ENCODE measurements at places on chromosomes 11 and 22. TPM values are rescaled to one million over a fixed set of nuclear protein-coding genes. Genes with fewer than 3 reads are reported as not detected.

The ZP1 gene
- 0.36 TPM for polyA plus RNA-seq

GRCh38 chr11:120894202-120894985 is 129.5 kb upstream of the TBCEL start:
- no peak for DNase-seq

GRCh38 chr11:115238086-115238485 is 266.1 kb downstream of the CADM1 start:
- DNase-seq = no peak

GRCh38 chr11:100928426-100928825 is 201.2 kb downstream of the PGR start:
- DNase-seq = no peak

DNA sequence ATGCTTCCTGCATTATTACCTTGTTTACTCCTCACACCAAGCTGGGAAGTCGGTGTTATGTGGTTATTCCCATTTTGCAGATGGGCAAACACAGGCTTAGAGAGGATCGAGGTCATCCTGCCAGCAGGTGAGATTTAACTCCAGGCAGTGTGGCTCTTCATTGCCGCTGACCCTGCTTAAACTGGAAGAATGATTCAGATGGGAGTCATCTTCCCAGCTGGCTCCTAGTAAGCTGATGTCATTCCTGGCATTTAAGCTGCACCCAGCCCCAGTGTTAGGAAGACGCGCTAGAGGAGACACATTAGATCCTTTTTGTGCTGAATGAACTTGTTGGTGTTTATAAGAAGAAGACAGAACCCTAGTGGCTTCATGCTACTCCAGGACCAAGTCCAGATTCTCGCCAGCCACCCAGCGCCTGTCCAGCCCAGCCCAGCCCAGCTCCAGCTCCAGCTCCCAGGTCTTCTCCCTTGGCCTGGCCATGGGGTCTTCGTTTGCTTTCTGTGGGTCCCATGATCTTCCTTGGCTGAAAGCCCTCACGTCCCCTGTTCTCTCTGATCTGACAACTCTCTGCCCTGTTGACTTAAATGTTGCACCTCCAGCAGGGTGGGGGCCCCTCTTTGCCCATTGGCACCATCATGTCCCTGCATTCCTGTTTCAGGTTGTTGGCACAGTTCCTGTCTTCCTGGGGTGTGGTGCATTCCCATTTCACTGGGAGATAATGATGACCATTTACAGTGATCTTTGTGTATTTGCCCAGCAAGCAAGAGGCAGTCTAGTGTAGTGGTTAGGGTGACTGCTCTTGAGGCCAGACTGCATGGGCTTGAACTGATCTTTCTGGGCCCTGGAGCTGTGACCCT is 13.6 kb downstream of the PARVB start:
- peak; percentile 68 for DNase-seq

GRCh38 chr11:120013325-120014250 is 124.3 kb downstream of the TRIM29 start:
- peak; percentile 54 for DNase-seq

The IZUMO1R gene
- polyA plus RNA-seq = not detected

The GGTLC3 gene
- polyA plus RNA-seq = not detected

The TPH1 gene
- polyA plus RNA-seq = 0.79 TPM

DNA sequence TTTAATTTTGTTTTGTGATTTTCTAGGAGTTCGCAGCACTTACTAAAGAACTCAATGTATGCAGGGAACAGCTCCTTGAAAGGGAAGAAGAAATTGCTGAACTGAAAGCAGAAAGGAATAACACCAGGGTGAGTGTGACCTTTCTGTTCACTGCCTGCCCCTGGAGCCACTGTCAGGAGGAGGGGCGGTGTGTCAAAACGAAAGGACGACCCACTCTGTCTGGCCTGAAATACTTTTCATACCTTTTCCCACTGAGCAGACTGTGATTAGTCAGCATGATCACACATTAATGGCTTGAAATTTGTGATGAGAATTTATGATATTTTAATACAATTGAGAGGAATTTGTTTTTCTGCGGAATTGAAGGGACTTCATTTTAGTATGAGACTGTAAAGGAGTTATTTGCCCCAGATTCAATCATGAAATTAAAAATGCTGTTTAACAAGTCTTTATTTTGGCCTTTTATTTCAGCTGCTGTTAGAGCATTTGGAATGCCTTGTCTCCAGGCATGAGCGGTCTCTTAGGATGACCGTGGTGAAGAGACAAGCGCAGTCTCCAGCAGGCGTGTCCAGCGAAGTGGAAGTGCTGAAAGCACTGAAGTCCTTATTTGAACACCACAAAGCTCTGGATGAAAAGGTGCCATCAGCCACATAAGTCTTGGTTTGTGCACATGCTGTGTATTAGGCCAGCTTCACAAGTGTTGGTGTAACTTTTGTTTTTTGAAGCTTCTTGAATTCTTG is 54.1 kb downstream of the PPFIA1 start:
- no peak for DNase-seq

- DNase-seq = no peak
Observed at GRCh38 chr11:34805937-34806336, 110.2 kb downstream of the APIP start.

GRCh38 chr22:31248965-31249958 is 37.2 kb downstream of the LIMK2 start:
- no peak for DNase-seq

The TRPM5 gene
- polyA plus RNA-seq = 0.08 TPM

GRCh38 chr11:70547821-70548670 is 149.7 kb downstream of the CTTN start:
- DNase-seq = no peak

- DNase-seq = no peak
Observed at GRCh38 chr22:36465232-36466021, 16.0 kb downstream of the TXN2 start.

The KRTAP5-1 gene
- polyA plus RNA-seq = 1.4 TPM

GRCh38 chr11:57116654-57117053 is 65.1 kb upstream of the LRRC55 start:
- DNase-seq = peak; percentile 11

DNA sequence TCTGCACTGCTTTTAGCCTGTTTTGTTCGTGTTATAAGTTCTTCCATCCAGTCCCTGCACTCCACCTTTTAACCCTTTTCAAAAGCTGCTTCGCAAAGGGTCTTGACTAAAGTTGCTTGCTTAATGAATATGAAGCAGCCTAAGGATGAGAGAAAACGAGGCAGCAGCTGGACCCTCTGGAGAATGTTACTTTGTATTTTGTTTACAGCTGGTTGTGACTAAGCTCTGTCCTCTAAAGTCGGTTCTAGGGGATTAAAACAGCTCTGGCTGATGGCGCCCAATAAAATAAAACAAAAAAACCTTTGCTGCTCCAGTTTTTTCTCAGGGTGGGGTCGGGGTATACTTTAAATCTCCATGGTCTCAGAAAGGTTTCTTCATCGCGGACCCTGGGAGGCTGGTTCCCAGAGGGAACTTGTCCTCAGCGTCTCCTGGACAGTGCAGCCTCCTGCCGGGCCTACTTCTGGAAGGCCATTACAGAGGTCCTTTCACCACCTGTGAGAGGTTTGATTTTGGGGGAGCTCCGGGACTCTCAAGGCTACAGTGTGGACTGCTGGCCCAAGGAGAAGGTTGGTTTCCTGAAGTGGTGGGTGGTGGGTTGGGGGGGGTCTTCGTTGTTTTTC is 836 bp upstream of the RBM4 start:
- DNase-seq = no peak

DNA sequence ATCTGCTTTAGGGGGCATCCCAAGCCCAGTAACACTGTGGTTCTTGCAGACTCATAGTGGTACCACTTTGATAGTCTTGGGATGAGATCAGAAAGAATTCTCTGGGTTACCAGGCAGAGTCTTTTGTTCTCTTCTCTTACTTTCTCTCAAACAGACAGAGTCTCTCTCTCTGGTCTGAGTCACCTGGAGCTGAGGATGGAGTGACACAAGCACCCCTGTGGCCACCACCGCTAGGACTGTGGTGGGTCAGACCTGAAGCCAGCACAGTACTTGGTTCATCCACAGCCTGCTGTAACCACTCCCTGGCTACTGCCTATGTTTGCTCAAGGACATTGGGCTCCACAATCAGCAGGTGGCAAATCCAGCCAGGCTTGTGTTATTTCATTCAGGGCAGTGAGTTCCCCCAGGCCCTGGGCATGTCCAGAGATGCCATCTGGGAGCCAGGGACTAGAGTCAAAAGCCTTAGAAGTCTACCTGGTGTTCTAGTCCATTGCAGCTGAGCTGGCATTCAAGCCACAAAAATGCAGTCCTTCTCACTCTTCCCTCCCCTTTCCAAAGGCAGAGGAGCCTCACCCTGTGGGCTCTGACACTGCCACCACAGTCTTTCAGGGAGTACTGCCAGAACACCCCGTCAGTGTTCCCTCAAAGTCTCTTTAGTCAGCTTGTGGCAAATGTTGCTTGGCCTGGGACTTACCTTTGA is 29.9 kb downstream of the ENDOD1 start:
- DNase-seq = no peak

DNA sequence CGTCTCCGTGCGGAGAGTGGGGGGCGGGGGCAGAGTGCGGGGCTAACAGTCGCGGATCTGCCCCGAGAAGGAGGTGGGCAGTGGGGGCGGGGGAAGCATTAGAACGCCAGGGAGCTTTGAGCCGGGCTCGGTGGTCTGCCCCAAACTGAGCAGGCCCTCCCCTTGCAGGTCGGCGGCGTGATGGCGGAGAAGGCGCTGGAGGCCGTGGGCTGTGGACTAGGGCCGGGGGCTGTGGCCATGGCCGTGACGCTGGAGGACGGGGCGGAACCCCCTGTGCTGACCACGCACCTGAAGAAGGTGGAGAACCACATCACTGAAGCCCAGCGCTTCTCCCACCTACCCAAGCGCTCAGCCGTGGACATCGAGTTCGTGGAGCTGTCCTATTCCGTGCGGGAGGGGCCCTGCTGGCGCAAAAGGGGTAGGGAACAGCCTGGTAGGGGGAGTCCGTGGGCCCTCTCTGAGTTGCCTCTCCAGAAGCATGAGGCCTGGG is 979 bp downstream of the ABCG4 start:
- no peak for DNase-seq

DNA sequence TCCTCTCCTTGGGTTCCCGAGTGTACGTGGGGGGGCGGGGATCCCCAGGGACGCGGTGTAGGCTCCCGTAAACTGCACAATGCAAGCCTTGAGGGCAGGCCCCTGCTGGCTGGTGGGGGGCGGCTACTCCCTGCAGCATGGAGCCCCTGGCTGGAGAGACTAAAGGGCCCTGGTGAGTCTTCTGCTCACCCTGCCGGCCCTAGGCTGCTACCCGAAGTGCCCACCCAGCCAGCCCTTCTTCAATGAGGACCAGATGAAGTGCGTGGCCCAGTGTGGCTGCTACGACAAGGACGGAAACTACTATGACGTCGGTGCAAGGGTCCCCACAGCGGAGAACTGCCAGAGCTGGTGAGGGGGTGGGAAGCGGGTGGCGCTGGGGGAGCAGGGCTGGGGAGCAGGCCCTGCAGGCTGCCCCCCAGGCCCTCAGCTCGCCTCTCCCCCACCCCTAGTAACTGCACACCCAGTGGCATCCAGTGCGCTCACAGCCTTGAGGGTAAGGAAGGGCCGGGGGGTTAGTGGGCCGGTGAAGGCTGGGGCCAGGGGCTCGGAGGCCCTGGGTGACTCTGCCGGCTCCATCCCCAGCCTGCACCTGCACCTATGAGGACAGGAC is 16.8 kb downstream of the MUC5B start:
- no peak for DNase-seq

DNA sequence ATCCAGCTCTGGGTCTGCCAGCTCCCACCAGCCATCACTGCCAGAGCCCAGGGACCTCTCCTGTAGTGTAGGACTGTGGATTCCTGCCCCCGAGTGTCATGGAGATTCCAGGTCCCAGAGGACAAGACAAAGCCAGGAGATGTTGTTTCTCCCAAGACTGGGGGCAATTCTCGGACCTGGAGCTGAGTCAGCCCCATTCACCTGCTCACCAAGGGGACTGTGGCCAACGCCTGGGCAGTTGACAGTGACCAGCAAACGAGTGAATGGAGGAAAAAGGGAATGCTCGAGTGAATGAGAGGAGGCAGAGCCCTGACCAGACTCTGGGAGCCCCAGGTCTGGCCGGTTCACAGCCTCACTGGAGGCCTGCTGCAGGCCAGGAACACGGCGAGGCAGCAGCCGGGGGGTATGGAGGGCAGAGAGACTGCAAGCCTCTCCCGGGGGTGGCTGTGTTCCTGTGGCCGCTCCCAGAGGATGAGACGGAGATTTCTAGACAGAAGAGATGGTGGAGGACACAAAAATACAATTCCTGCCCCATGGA is 61.3 kb upstream of the PRR5 start:
- DNase-seq = no peak

GRCh38 chr22:45919504-45920286 is 57.3 kb downstream of the WNT7B start:
- DNase-seq = no peak

DNA sequence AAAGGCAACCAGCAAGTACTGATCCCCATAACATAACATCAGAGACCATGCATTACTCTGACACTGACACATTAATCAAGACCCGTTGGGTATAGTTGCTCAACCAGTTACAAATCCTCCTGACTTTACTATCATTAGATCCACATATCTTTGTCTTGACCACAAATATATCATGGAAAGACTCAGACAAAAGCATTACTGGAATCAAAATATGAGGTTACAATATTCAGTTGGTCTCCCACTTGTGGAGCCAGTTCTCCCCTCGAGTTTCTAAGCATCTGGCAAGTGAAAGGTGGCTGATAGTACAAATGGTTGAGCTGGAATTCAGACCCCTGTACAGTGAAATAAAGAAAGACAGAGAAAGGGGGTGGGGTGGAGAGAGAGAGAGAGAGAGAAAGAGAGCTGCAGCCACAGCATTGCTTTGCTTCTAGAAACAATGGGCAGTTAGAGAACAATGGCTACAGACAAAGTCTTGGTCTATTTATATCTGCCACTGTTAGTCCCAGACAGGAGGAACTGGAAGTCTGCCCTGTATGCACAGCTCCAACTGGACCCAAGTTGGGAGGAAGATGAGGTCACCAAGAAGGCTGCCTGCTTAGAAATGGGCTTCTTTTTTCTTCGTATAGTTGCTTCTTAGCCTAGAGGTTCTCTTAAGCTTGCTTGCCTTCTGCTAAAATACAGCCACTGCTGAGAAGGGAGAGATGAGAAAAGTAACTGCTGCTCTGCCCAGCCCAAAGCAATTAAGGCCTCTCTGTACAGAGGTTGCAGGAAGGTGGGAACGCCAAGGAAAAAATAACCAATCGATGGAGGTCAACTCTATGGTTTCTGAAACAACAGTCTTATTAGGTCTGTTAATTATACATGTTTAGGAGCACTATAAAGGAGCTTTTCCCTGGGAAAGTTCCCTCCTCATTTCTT is 85.5 kb downstream of the ETS1 start:
- DNase-seq = no peak

GRCh38 chr22:26646158-26646557 is 11.2 kb upstream of the MIAT start:
- DNase-seq = no peak

Data from hindlimb muscle (tissue), 1 donor.